ENCODE measurements at places on chromosomes 12 and 14. TPM values are rescaled to one million over a fixed set of nuclear protein-coding genes. Genes with fewer than 3 reads are reported as not detected.

The HSPB8 gene
- total RNA-seq = 22.6 TPM

The CIPC gene
- 5.6 TPM for total RNA-seq

The CACNA2D4 gene
- 0.09 TPM for total RNA-seq

The AREL1 gene
- 14.0 TPM for total RNA-seq

The LRP1 gene
- total RNA-seq = 558 TPM

The STYX gene
- 11.4 TPM for total RNA-seq

The NTN4 gene
- 14.4 TPM for total RNA-seq

The JAG2 gene
- 0.12 TPM for total RNA-seq

The MDGA2 gene
- total RNA-seq = not detected
